ENCODE measurements at places on chromosomes 1 and 21.

- DNase-seq = no peak
Measured at GRCh38 chr1:116451702-116452101, 78.7 kb downstream of the ATP1A1 start.

GRCh38 chr1:192358402-192358801, 41.6 kb downstream of the RGS21 start:
- DNase-seq = no peak

GRCh38 chr21:28391938-28392849, 600.5 kb downstream of the LTN1 start:
- no peak for DNase-seq

- DNase-seq = no peak
Measured at GRCh38 chr1:41882486-41882885, 36.2 kb downstream of the HIVEP3 start.

GRCh38 chr1:58611861-58612385, 34.9 kb upstream of the TACSTD2 start:
- no peak for DNase-seq

DNA sequence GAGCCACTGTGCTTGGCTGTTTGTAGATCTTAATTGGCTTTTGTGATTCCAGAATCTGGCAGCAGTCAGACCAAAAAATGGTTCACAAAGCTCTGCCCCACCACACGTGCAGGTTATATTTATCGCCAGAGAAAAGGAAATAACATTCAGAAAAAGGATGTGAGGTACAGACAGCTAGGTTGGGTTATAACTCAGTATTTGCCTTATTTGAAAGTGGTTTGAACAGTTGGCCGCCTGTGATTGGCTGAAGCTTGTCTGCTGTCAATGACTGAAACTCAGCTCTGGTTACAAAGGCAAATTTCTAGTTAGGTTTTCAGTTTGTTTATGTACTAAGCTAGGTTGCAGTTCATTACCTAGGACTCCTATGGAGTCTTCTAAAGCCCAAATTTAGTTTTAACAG, 9.6 kb downstream of the SH3BGR start:
- DNase-seq = no peak

- no peak for DNase-seq
Measured at GRCh38 chr1:48548985-48549384, 77.0 kb upstream of the SPATA6 start.

DNA sequence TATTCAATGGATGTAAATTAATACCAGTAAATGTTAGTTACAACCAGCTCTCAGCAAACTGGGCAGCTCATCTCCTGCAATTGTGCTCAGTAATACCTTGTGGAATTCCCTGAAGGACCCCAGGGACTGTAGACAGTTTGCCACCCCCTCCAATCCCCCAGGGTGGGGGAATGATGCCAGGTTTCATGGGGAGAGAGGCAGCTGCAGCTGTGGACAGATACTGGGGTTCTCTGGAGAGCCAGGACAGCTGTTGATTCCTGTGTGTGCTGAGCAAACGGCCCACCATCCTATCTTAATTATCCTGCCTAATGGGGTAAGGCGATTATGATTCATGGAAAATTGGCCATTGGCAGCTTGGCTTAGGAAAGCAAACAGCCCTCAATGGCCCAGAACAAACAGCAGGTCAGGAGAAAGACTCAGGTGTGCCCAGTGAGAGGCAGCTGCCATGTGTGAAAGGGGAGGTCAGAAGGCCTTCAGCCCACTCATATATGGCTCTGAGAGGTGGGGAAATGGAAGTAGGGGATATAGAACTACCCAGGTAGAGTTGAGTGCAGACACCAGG, 148.9 kb upstream of the CTTNBP2NL start:
- DNase-seq = no peak
